ENCODE measurements at places on chromosomes 7 and 10. TPM values are rescaled to one million over a fixed set of nuclear protein-coding genes. Genes with fewer than 3 reads are reported as not detected.

DNA sequence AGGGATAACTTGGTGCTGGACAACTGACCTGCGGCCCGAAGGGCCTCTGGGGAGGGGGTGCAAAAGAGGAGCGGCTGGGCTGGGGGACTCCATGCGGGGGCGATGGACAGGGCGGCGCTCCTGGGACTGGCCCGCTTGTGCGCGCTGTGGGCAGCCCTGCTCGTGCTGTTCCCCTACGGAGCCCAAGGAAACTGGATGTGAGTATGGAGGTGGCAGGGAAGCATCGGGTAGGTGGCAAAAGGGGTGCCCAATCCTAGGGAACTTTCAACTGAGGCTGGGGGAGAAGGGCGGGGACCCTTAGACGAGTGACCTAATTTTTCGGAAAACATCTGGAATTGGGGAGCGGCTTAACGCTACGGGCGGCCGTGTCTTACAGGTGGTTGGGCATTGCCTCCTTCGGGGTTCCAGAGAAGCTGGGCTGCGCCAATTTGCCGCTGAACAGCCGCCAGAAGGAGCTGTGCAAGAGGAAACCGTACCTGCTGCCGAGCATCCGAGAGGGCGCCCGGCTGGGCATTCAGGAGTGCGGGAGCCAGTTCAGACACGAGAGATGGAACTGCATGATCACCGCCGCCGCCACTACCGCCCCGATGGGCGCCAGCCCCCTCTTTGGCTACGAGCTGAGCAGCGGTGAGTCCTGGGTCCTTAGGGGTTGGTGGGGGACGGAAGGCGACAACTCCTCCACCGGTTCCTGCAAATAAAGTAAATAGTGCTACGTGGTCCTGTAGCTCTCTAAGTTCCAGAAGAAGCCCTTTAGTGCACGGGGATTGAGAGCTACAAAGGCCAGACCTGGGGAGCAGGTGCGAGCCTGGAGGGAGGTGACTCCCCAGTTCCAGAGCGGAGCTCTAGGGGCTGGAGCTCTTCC is 622 bp downstream of the WNT16 start:
- no peak overlapping the region for H3K27ac ChIP-seq
- no peak overlapping the region for H3K4me3 ChIP-seq
- DNase-seq = no peak
- H3K27me3 ChIP-seq = peaks cover 35% of the 10 kb centered on the region
- H3K4me1 ChIP-seq = peaks cover 20% of the 10 kb centered on the region

DNA sequence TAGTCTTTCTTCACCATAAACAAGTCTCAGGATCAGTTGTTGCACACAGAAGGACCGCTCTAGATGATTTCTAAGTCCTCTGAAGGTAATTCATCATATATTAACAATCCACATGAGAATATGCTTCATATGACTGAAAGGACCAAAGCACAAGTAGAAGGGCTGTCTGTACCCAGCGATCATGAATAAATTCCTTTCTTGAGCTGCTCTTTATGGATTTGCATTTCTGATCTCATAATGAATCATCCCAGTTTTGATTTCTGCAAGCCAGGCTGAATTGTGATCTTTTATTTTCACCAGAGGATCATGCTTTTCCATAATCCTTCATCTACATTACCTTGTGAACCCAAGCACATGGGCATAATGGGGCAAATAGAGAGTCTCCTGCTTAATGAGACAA is 675.6 kb downstream of the MAGI2 start:
- H3K27me3 ChIP-seq = no peaks in the 10 kb centered on the region
- H3K4me1 ChIP-seq = no peaks in the 10 kb centered on the region
- no peak overlapping the region for H3K4me3 ChIP-seq
- no peak for DNase-seq
- no peaks in the 10 kb centered on the region for H3K36me3 ChIP-seq

DNA sequence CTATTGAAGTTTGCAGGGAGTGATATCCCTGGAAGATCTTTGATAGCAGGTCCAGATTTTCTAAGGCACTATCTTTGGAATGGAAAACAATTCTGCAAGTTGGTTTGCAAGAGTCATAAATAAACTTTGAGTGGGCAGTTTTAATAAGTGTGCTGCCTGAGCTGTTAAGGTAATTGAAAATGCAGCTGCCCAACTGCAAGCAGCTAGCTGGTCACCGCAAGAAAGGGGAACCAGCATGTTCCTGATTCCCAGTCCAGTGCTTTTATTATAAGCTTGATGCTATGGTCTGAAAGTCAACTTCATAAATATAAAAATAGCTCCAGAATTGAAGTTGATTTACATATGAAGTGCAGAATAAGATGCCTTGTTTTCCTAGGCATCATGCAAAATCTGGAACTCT is 308.4 kb downstream of the ZNF248 start:
- DNase-seq = no peak
- H3K4me1 ChIP-seq = no peaks in the 10 kb centered on the region
- H3K36me3 ChIP-seq = no peaks in the 10 kb centered on the region
- no peak overlapping the region for H3K4me3 ChIP-seq
- no peak overlapping the region for H3K27ac ChIP-seq
- H3K27me3 ChIP-seq = no peaks in the 10 kb centered on the region

DNA sequence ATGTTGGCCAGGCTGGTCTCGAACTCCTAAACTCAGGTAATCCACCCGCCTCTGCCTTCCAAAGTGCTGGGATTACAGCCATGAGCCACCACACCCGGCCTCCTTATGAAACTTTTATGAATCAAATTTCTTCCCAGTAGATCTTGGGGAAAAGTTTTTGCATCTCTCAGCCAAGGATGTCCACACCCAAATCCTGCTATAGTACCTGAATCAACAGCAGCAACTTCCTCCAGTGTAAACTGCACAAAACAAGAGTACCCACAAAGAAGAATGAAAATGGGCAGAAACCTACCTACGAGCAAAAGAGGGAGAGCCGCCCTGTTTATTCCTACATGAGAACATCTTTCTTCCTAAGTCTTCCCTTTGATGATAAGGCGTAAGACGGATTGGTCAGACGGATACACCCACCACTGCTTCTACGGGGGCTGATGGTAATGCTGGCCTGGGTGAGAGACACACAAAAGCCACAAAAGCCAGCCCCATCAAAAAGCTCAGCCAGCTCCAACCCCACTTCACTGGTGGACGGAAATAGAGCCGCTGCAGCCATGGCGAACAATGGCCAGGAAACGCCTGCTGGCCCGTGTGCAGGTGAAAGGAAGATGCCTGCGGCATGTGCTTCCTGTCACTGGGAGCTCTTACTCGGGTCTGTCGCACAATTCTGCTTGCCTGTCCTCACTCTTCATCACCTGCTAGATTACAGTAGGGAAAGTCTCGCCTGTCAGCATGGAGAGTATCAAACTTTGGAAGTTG is 10.4 kb downstream of the JCAD start:
- no peaks in the 10 kb centered on the region for H3K36me3 ChIP-seq
- peaks cover 21% of the 10 kb centered on the region for H3K4me1 ChIP-seq

GRCh38 chr7:17155529-17155928 is 142.9 kb upstream of the AHR start:
- no peaks in the 10 kb centered on the region for H3K27me3 ChIP-seq
- no peaks in the 10 kb centered on the region for H3K4me1 ChIP-seq
- no peak for DNase-seq
- H3K27ac ChIP-seq = no peak overlapping the region

DNA sequence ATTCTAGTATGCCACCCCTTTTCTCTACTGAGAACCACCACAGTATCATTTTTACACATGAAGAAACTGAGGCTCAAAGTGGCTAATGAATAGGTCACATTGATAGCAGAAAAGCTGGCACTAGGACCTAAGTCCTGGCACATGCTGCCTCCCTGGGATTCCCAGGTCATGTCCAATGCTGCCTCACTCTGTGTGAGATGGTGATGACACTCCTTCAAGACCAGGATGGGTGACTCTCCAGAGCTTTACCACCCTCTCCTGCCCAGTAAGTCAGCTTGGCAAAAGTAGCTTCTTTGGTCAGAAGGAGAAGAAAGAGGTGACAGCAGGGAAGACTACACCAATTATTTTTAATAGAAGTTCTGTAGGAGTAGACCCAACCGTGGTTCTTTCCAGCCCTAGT is 13.3 kb upstream of the AKR1B10 start:
- no peak for DNase-seq
- H3K36me3 ChIP-seq = no peaks in the 10 kb centered on the region
- H3K4me1 ChIP-seq = no peaks in the 10 kb centered on the region
- H3K27ac ChIP-seq = no peak overlapping the region
- peaks cover 10% of the 10 kb centered on the region for H3K27me3 ChIP-seq
- no peak overlapping the region for H3K4me3 ChIP-seq

GRCh38 chr7:149725426-149725821 is 48.0 kb downstream of the ZNF467 start:
- no peaks in the 10 kb centered on the region for H3K4me1 ChIP-seq
- no peak overlapping the region for H3K4me3 ChIP-seq
- H3K27ac ChIP-seq = no peak overlapping the region
- DNase-seq = no peak
- H3K36me3 ChIP-seq = peaks cover 74% of the 10 kb centered on the region

GRCh38 chr7:104552102-104552501 is 223.7 kb downstream of the LHFPL3 start:
- no peaks in the 10 kb centered on the region for H3K36me3 ChIP-seq
- no peaks in the 10 kb centered on the region for H3K4me1 ChIP-seq
- no peak overlapping the region for H3K27ac ChIP-seq

- peaks cover 5% of the 10 kb centered on the region for H3K4me1 ChIP-seq
- no peaks in the 10 kb centered on the region for H3K27me3 ChIP-seq
- H3K4me3 ChIP-seq = no peak overlapping the region
- DNase-seq = no peak
- H3K27ac ChIP-seq = no peak overlapping the region
- H3K36me3 ChIP-seq = no peaks in the 10 kb centered on the region
Measured at GRCh38 chr10:111112333-111112732, 35.5 kb downstream of the ADRA2A start.

DNA sequence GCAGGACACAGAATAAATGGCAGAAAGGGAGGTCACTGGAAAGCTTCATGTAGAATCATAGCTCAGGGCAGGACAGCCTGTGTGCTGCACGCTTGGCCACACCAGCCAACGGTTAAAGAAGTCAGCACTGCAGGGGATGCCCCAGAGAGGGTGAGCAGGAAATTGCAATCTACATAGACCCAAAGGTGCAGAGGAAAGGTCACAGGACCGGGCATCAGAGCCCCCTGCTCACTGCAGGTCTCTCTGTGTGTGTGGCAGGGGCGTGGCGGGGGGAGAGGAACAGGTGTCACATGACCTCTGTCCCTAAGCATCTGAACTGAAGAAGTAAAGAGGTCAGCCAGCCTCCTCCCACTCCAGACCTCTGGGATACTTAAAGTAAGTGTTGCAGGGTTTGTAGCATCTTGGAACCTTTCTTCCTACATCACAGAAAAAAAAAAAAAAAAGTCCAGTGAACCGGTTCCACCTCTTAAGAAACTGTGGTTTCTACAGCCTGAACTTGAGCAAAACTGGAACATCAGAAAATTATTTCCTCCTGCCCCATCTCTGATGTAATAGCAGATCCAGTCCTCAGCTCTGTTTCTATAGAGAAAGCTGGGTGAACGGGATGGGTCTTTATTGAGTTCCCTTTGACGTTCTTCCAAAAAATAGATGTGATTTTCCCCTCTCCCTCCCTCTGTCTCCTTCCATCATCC is 64.3 kb downstream of the RGS10 start:
- no peak overlapping the region for H3K27ac ChIP-seq
- no peak overlapping the region for H3K4me3 ChIP-seq
- peaks cover 31% of the 10 kb centered on the region for H3K4me1 ChIP-seq
- H3K36me3 ChIP-seq = no peaks in the 10 kb centered on the region
- no peak for DNase-seq

- no peak overlapping the region for H3K27ac ChIP-seq
- no peaks in the 10 kb centered on the region for H3K4me1 ChIP-seq
- H3K27me3 ChIP-seq = no peaks in the 10 kb centered on the region
- H3K36me3 ChIP-seq = no peaks in the 10 kb centered on the region
- H3K4me3 ChIP-seq = no peak overlapping the region
Measured at GRCh38 chr10:114262496-114262895, 23.4 kb downstream of the VWA2 start.

GRCh38 chr10:5470062-5470751 is 29.2 kb downstream of the CALML5 start:
- no peaks in the 10 kb centered on the region for H3K4me1 ChIP-seq
- no peak overlapping the region for H3K4me3 ChIP-seq
- no peaks in the 10 kb centered on the region for H3K36me3 ChIP-seq
- H3K27me3 ChIP-seq = no peaks in the 10 kb centered on the region
- no peak overlapping the region for H3K27ac ChIP-seq

- H3K27me3 ChIP-seq = no peaks in the 10 kb centered on the region
- no peak overlapping the region for H3K4me3 ChIP-seq
- H3K36me3 ChIP-seq = no peaks in the 10 kb centered on the region
- no peaks in the 10 kb centered on the region for H3K4me1 ChIP-seq
- no peak for DNase-seq
Measured at GRCh38 chr7:33757563-33758165, 147.7 kb upstream of the BMPER start.

GRCh38 chr10:126222736-126223511 is 165.4 kb downstream of the ADAM12 start:
- no peak for DNase-seq
- no peaks in the 10 kb centered on the region for H3K36me3 ChIP-seq
- no peaks in the 10 kb centered on the region for H3K27me3 ChIP-seq
- no peak overlapping the region for H3K27ac ChIP-seq

DNA sequence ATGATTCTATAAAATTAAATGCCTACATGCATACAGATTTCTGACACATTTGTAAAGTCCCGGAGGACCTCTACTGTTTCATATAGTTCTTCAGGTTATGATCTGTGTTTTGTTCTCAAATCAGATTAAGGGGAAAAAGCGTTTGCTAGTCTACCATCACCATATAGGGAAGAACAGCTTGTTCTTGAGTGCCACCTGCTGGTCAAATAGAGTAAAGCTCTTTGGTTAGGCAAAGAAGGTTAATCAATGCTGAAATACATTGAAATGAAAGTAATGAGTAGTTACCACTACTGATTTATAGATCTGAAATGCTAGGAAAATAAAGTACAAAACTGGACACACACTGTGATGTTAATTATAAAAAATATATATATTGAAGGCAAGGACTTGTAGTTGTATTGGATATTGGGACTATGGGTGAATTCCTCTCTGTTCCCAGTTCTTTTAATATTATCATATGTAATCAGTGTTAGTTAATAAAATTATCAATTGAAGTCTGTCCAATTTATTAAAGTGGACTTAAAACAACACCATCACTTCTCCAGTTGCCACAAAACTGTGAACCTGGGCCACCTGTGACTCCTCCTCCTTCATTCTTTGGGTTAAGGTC is 72.6 kb upstream of the PDLIM1 start:
- H3K4me3 ChIP-seq = no peak overlapping the region
- no peaks in the 10 kb centered on the region for H3K27me3 ChIP-seq
- H3K27ac ChIP-seq = no peak overlapping the region
- no peak for DNase-seq
- no peaks in the 10 kb centered on the region for H3K36me3 ChIP-seq

- H3K4me1 ChIP-seq = peaks cover 2% of the 10 kb centered on the region
- DNase-seq = no peak
- H3K36me3 ChIP-seq = no peaks in the 10 kb centered on the region
Measured at GRCh38 chr7:128733278-128733645, 5.9 kb upstream of the CALU start.

GRCh38 chr10:78335691-78336401 is 302.2 kb downstream of the RPS24 start:
- no peaks in the 10 kb centered on the region for H3K4me1 ChIP-seq
- DNase-seq = no peak
- H3K36me3 ChIP-seq = no peaks in the 10 kb centered on the region
- H3K27me3 ChIP-seq = no peaks in the 10 kb centered on the region

GRCh38 chr7:106254525-106255116 is 30.2 kb downstream of the NAMPT start:
- no peak overlapping the region for H3K4me3 ChIP-seq
- H3K4me1 ChIP-seq = no peaks in the 10 kb centered on the region
- DNase-seq = no peak
- no peaks in the 10 kb centered on the region for H3K27me3 ChIP-seq
- peaks cover 55% of the 10 kb centered on the region for H3K36me3 ChIP-seq

The OR2A12 gene
- total RNA-seq = not detected

The PON1 gene
- not detected for total RNA-seq

The DIP2C gene
- 4.1 TPM for total RNA-seq

The TMEM196 gene
- not detected for total RNA-seq

The EIF5AL1 gene
- 0.14 TPM for total RNA-seq

The PRF1 gene
- 9.4 TPM for total RNA-seq

The LLCFC1 gene
- not detected for total RNA-seq

The TMEM60 gene
- total RNA-seq = 1.2 TPM

Data from CD4-positive, alpha-beta T cell (primary cell).